Pulmonary artery endothelial cell (primary cell): ENCODE measurements at places on chromosomes 1 and 21. TPM values are rescaled to one million over a fixed set of nuclear protein-coding genes. Genes with fewer than 3 reads are reported as not detected.

The SYCP1 gene
- not detected in 2 replicates for total RNA-seq

The DNMT3L gene
- not detected in 2 replicates for total RNA-seq

GRCh38 chr21:42633858-42634257 lies 19.6 kb upstream of the PDE9A start:
- DNase-seq, result no peak

DNA sequence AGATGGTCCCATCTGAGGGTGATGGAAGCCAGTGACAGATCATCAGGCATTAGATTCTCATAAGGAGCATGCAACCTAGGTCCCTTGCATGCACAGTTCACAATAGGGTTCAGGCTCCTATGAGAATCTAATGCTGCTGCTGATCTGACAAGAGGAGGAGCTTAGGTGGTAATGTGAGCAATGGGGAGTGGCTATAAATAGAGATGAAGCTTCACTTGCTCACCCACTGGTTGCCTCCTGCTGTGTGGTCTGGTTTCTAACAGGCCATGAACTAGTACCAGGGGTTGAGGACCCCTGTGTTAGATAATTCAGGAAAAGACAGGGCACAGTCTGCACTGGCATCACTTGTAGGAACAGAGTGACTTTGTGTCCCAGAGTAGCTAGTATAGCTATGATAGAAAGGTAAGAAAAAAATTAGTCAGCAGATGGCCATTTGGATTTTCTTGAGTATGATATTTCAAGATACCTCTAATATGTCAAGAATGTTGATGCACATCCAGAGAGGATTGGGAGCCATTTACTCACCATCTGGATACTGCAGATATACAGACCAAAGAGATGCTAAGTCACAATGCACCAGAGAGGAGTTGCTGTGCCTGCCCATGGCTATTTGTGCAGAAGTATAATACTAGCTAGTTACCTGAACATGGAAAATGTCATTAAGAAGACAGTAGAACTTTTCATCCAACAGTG lies 53.6 kb downstream of the ADCY10 start:
- no peak for DNase-seq

DNA sequence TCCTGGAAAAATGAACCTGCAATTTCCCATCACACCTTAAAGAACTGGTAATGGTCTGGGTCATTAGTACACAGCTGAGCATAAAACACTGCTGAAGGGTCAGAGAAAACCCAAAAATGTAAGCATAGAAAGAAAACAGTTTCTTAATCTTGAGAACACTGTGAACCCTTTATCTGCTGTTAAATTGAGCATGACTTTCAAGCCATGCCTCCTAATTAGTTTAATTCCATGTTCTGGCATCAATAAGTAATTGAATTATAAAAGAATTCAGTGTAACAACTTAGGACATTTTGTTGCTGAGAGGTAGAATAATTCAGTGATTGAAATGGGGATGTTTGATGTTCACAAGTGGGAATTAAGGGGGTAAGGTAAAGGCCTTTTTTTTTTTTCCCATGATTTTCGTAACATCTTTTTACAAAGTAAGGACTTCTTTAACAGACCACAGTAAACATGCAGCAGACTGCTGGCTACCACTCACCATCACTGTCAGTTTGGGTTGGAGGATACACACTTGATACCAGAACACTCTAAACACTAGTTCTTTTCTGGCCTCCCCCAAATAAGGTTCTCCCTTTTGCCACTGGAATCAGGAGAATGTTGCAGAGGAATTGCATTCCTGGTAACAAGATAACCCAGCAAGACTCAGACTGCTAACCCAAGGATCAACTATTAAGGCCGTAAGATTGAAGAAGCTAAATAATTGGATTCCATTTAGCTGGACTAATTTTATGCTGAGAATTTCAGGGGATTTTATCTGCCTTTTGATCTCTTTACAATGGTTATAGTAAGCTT lies 3.0 kb downstream of the RWDD3 start:
- DNase-seq, result no peak

DNA sequence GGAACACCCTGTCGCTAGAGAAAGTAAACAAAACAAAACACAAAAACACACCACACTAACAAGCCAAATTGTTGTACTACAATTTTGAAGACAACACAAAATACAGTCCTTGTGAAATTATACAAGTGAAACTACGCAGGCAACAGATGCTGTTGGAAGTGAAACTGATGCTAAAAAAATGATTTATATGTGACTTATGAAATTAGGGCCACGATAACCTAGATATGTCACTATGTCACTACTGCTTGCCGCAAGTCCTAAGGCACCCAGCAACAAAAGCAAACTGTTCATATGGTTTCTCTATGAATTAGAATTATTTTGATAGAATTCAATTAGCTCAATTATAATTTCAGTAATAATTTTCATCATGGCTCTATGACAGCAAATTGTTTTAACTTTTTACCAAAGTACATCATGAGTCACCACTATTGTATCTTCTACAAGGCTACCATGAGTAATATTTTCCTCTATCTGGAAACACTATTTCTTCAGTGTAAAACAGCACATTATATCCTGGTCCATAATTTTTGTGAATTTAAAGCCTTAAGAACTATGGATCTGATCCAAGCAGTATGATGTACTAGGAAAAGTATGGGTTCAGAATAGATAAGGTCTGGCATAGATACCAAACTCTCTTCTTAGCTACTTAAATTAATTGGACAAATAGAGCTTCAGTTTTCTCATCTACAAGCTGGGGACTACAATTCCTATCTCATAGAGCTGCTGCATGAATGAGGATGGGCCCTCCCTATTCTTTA lies 216.3 kb downstream of the COL11A1 start:
- DNase-seq, result no peak

DNA sequence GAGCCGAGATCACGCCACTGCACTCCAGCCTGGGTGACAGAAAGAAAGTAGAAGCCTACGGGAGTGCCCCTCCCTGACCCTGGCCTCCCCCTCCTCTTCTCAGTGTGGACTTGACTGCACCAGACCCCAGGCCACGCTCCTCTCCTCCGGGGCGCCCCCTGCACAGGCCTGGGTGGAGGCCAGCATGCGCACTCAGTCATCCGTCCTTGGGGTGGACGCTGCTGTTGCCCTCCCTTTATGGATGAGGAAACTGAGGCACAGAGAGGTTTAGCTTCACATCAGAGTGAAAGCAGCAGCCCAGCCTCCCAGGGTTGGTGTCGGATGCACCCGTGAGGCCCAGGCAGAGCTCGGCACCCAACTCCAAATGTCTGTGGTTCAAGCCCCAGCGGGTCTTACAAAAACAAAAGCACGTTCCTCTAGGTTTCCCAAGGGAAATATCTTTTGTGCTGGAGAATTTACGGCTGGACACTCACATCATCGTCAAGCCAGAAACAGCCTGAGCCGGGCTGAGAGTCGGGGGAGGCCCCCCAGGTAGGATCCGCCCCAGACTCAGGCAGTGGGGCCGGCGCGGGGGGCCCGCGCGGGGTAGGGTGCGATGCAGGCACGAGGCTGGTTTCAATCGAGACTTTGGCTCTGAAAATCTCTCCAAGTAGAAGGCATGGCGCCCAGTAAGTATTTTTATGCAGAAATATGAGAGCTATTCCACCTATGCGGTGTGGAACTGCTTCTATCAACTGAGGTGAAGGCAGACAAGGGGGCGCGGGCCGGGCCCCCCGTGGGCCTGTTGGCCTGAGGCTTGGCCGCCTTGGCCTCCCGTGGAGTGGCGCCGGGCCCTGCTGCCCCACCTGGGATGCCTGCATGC lies 36.6 kb downstream of the MORN1 start:
- no peak for DNase-seq

GRCh38 chr1:243982447-243983018 lies 68.5 kb upstream of the ZBTB18 start:
- no peak for DNase-seq

GRCh38 chr1:56710646-56711045 lies 65.5 kb downstream of the PRKAA2 start:
- DNase-seq, result no peak
